ENCODE measurements at places on chromosomes 1 and 21.

GRCh38 chr1:184486761-184487445 lies 100.1 kb downstream of the C1orf21 start:
- no peak for DNase-seq

GRCh38 chr1:52534928-52535764 lies 17.7 kb downstream of the TUT4 start:
- no peak for DNase-seq

GRCh38 chr1:19416921-19417470 lies 68.3 kb downstream of the CAPZB start:
- no peak for DNase-seq

DNA sequence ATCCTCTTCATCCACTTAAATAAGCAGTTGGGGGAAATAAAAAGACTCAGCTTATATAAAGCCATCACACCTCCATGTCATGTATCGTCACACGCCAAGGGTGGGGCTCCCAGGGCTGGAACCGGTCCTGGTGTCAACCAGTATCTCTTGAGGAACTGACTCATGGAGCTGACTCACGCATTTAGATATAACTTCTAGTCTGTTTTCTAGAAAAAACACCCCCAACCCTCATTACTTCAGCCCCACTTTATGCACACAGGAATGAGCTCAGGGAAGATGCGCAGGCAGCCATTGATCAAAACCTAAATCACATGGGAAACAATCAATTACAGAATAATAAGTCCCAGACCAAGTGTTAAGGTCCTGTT lies 6.9 kb upstream of the IL22RA1 start:
- DNase-seq = no peak

- no peak for DNase-seq
Observed at GRCh38 chr1:180927841-180928240, 15.1 kb downstream of the KIAA1614 start.

DNA sequence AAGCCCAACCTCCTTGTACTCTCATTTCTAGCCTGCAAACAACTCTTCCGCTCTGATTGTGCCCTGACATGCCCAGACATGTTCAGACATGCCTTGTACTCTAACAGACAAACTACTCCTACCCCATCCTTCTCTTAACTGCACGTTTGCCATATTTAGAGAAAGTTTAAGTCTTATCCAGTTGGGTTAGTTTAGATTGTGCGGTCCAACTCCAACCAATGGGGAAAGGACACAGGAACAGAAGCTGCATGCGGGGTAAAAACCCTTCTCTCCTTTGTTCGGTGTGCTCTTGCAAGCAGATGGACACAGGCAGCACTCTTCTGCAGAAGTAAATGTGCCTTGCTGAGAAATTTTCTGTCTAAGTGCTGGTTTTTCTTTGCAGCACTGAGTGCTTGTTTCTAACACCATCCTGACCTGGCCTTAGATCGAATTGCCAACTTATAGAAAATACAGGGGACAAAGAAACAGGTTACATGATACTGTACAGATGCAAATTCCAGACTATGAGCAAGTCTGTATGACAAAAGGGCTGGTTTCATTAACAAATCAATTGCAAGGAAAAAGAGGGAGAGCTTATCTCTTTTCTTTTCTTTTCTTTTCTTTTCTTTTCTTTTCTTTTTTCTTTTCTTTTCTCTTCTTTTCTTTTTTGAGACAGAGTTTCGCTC lies 35.8 kb upstream of the IFNGR2 start:
- DNase-seq = no peak

DNA sequence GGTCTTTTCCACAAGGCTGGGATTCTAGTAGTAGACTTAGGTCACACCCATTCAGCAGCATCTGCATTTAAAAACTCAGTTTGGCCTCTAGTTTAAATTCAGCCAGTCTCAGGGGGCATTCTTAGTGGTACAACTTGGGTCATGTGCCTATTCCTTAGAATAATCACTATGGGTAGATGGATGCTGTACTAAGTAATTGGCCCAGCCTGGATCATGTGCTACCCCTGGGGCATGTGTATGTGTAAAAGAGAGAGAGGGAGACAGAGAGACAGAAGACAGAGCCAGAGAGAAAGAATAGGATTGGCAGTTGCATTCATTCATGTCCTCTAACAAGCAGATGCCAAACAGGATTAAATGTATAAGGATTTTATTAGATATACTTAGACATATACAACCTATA lies 13.6 kb upstream of the SYT14 start:
- no peak for DNase-seq

DNA sequence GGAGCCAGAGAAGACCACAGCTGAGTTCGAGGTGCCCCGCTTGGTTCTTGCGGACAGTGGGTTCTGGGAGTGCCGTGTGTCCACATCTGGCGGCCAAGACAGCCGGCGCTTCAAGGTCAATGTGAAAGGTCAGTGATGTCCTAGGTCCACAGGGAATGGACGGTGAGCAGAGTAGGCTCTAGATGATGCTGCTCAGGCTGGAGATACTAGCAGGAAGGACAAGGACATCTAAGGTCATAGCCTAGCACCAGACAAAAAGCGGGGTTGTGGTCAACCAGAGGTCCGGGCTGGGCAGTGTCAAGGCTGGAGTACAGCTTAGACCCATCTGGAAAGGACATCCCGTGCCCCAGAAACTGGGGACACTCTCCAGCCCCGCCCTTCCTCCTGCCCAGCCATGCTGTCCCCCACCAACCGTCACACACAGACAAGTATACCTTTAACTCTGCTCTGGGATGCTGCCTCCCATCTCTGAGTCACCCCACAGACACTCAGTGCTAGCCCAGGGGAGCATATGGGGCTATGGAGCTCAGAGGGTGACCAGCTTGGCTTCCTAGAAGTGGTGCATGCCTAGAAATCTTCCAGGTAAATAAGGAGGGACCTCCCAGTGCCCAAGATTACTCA lies 8.7 kb downstream of the TIE1 start:
- DNase-seq = no peak

DNA sequence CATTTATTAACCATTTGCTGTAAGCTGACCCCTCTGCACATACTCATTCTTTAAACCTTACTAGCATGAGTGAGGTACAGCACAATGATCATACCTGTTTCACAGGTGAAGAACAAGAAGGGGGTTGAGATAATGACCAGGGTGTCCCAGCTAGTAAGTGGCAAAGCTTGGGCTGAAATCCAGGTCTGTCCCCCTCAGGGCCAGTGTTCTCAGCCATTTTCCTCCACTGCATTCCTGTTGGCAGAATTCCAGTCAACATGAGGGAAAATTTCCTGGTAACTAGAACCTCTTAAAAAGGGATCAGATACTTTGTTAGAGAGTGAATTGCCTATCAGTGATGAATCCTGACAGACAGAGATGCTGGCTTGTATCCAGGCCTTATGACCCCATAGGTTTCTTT lies 48.1 kb downstream of the SPATA46 start:
- DNase-seq = no peak

GRCh38 chr21:26962621-26963181 lies 4.2 kb downstream of the ADAMTS5 start:
- peak; percentile 45 for DNase-seq

DNA sequence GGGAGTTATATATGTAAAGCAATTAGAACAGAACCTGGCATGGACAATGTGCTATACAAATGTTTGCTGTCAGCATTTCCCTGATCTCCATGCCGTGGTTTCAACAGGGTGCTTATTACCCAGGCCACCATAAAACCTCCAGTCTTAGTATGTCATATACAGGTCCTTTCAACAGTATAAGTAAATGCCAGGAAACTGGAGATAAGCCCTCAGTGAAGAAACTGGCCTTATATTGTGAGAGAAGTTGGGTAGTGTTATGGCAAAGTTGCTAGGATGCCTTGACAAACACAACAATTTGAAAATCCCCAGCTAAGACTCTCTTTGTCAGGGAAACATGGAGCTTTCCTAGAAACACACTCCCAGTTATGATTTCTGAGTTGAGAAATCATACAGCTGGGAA lies 850.2 kb upstream of the ADAMTS5 start:
- DNase-seq = peak; percentile 33

DNA sequence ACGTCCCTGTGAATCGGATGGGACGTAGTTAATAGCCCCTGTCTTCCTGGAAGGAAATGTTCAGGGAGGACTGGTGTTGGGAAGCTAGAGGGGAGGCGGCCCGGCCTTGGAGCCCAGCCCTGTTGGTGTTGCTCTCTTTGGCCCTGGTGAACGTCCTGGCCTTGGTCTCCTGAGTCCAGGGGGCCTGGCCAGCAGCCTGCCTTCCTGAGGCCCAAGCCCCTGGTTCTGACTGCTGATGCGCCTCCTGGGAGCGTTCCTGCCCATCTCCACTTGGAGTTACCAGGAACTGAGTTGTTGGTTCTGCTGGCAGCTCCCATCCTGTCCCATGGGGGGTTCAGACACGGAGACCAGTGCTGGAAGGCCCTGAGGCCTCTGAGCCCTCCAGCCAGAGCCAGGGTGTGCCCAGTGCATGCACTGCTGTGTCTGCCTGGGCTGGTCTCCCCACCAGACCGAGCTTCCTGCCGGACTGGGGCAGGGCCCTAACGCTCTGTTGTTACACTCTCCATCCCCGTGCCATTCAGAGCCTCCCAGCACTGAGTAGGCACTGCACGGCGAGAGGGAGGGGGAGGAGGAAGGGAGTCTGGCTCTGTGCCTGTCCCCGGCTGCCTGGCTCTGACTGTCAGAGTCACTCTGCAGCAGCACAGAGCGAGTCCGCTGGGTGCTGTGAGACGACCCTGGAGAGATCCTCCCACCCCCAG lies 382.5 kb upstream of the VAMP3 start:
- DNase-seq = peak; percentile 52

DNA sequence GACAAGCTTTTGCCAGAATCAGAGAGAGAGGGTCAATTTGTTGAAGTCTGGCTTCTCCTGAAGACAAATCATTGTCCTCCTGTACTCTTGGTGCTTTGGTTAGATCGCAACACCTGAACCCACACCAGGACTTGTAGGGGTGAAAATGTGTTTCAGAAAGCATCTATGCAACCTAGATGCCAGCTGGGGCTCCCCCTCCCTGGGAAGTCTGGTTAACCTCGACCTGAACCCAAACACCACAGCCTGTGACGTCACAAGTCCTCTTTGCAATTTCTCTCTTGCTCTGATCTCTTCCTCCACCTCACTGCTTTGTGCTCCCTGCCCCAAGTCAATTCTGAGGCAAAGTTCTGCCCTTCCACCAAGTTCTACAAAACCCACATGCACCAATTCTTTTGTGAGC lies 42.8 kb upstream of the USP24 start:
- no peak for DNase-seq

GRCh38 chr21:32728456-32728839 lies 635 bp upstream of the SYNJ1 start:
- no peak for DNase-seq

DNA sequence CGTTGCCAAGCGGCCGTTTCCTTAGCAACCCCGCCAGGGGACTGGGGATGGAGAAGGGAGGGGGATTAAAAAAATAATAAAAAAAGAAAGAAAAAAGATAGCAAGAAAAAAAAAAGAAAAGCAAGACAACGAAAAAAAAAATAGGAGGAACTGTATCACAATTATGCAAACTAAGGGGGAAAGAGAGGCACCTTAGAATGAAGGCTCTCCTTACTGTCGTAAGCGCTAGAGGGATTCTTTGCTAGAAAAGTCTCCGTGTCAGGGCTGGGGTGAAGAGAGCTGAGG lies 625 bp upstream of the NEGR1 start:
- no peak for DNase-seq

DNA sequence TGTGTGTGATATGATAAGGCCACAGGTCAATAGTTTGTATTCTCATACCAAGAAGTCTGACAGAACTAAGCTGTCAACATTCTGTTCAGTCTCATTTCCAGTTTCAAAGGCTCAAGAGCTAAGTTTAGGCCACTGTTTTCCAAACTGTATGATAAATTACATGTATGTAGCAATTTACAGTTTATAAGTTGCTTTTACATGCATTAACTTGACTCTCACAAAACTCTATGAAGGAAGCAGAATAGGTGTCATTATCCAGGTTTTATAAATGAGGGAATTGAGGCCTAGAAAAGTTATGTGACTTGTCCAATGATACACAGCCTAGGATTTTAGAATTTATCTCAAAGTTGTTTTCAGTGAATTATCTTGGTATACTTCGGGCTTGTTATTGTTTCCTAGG lies 23.4 kb downstream of the FMO5 start:
- no peak for DNase-seq

DNA sequence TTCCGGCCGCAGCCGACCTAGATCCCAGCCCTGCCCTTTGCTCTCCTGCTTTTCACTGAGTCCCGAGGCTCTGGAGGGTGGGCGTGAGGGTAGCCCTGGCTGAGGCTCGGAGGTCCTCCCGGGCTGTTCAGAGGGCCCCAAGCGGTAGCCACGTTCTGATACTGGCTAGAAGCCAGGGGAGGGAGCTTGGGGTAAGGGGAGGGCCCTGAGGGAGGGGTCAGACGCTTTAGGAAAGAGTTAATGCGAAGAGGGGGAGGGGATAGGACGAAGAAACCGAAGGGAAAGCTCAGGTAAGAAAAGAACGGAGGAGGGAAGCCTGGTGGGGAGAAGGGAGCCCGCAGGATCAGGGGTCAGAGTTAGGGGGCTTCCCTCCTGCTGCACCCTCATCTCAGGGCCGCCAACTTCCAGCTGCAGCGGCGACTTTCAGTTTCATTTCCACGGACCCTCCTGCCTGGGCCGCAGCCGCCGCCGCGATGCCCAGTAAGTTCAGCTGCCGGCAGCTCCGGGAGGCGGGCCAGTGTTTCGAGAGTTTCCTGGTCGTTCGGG lies at the start of gene MOV10:
Gene MOV10 (plus strand): TSS at position 220 of the 546 bp plus-strand sequence. CDS start 254 bp downstream, at position 474.
- DNase-seq = peak; percentile 79

DNA sequence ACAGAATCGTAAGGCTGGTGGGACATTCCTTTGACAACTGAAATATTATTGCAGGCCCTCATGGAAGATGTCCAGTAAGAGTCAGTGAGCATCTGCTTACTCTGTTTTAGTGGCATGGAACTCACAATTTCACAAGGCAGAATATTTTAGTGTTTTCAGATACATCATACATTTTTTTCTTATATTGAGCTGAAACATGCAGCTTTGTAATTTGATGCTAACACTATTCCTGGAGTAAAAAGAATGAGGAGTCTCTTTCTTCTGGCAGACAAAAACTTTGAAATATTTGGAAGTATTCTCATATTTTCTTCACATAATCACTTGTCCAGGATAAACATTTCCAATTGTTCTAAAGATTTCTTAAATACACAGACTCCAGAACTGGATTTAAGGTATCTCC lies 17.7 kb downstream of the CLDN17 start:
- DNase-seq = no peak

- no peak for DNase-seq
Observed at GRCh38 chr1:117244971-117245370, 34.2 kb upstream of the VTCN1 start.

DNA sequence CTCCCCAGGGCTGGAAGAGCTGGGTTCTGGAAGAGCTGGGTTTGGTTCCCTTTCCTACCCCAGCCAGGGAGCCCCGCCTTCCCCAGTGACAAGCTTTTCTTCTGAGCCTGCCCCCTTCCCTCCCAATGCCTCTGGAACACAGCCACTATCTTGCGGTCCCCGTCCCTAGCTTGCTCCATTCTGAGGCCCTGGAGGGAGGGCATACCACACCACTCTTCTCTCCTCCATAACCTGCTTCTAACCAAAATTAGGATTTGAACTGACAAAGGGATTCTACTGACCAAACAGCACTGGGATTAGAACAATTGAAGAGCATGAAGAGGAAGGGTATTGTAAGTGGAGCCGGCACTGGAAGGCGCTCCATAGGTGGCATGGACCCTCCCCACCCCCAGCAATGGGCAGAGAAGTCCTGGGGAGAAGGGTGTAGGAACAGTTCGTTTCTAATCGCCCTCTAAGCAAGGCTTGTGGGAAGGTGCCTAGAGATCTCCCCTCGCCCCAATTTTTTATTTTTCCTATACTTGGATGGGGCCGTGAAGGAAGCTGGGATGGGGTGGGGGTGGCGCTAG lies 690 bp downstream of the C1orf216 start:
- DNase-seq = peak; percentile 79

Measured in left hindlimb (tissue), 1 donor.